Hypothalamus (tissue), 51 donors: ENCODE measurements at places on chromosomes 2 and 18.

GRCh38 chr2:113217455-113218282, 43.9 kb downstream of the PSD4 start:
- DNase-seq: no peak

DNA sequence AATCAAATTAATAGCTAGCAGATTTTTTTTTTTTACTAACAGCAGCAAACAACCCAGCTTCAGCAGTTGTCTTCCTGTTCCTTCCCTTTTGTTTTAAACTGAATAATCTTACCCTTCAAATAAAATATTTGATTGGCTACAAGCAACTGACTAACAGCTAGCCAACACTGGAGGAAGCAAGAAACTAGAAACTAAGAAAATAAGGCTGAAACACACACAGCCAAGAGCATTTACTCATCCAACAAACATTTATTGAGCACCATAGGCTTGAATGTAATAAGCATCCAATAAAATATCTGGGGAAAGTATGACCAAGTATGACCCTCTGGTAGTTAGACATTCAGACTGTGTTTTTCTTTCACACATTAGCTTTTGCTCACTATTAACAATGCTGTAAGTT, 189.2 kb downstream of the CD226 start:
- no peak for DNase-seq

GRCh38 chr2:236972491-236973342, 113.0 kb upstream of the COPS8 start:
- no peak for DNase-seq

- DNase-seq: no peak
Measured at GRCh38 chr2:72942293-72942692, 25.0 kb downstream of the EMX1 start.

DNA sequence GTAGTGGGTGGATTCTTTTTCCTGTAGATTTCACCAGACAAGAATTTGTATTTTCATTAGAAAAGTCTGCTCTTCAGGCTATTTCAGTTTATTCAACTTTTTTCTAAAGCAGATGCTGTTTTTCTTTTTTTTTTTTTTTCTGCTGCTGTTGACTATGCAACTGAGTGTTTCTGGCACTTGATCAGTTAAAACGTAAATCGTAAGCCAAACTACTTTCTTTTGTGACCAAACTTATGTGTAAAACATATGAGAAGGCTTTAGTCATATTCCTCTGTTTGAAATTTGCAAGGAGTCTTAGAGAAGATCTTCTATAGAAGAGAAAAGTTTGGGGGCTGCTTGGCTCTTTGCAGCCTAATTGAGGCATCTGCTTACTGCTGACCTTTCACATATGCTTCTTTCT, 170.1 kb downstream of the PARD3B start:
- no peak for DNase-seq

DNA sequence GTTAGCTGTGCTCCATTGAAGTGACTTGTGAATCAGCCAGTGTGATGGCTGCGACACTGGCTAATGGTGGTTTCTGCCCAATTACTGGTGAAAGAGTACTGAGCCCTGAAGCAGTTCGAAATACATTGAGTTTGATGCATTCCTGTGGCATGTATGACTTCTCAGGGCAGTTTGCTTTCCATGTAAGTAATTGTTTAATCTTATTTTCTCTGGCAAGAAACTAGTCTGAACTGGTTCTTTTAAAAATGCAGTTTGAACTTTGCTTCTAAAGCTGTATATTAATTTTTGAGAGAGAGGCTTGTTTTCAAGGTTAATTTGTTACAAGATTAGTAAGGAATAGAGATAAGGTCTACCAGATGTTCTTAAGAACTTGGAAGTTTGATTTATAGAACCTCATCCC, 46.7 kb downstream of the GLS start:
- no peak for DNase-seq

GRCh38 chr18:55320424-55321264, 267.3 kb downstream of the TCF4 start:
- DNase-seq: no peak

DNA sequence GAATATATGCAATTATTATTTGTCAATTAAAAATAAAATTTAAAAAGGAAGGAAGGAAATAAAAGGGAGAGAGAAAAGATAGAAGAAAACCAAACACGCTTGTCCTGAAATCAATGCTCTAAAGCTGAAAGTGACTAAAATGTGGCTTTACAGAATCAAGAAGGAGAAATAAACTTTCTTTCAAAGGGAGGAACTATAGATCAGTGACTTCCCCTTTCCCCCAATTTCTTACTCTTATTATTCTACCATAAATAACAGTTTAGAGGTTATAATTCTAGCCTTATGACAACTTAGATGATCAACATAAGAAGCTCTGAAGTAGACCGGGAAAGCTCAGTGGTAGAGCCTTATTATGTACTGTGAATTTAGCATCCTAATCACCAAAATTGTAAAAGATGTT, 122.5 kb downstream of the ARHGAP15 start:
- DNase-seq: no peak

DNA sequence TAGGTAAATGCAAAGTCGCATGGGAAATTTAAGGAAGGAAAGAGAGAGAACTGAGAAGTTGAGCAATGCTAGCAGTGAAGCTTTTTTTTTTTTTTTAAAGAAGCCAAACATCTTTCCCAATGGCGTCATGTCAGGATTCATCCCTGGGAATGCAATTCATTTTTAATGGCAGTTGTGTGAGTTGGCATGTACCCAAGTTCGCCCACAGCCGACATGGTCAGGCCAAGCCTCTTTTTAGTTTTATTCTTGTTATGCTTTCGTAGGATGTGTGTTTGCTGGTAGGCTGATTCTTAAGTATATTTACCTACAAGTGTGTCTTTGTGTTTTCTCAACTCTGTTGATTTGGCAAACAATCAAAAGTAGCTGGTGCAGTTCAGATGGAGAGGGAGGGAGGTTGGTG, 127.6 kb upstream of the ITGA6 start:
- DNase-seq: no peak

DNA sequence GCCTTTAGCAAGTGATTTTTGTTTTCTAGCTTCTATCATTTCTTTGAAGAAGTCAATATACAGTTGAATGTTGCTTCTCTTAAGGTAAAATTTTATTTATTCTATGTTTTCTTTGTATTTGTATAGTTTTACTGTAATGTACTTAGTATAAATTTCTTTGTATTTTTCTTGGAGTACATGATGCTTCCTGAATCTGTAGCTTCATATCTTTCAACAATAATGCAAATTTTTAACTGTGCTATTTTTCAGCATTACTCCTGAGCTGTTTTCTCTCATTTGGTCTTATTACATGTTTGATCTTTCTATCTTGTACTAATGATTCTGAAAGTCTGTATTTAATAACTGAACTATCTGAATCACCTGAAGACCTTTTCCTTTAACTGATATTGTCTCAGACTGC, 253.9 kb upstream of the NXPH2 start:
- no peak for DNase-seq

DNA sequence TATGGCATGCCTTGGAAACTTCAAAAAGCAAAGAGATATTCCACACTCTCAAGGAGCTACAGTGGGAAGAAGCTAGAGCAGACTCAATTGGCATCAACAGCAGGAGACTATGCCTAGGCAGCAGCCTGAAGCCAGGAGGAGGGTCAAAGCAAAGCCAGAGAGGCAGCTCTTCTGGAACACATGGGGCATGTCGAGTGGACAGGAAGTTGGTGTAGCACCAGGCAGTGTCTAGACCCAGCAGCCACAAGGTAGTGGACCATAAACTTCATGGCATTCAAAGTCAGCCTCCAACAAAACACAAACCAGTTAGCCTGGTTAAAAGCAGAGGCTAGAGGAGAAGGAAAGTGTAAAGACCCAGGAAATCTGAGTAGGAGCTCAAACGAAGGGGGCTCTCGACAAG, 311.2 kb upstream of the PKDCC start:
- no peak for DNase-seq

DNA sequence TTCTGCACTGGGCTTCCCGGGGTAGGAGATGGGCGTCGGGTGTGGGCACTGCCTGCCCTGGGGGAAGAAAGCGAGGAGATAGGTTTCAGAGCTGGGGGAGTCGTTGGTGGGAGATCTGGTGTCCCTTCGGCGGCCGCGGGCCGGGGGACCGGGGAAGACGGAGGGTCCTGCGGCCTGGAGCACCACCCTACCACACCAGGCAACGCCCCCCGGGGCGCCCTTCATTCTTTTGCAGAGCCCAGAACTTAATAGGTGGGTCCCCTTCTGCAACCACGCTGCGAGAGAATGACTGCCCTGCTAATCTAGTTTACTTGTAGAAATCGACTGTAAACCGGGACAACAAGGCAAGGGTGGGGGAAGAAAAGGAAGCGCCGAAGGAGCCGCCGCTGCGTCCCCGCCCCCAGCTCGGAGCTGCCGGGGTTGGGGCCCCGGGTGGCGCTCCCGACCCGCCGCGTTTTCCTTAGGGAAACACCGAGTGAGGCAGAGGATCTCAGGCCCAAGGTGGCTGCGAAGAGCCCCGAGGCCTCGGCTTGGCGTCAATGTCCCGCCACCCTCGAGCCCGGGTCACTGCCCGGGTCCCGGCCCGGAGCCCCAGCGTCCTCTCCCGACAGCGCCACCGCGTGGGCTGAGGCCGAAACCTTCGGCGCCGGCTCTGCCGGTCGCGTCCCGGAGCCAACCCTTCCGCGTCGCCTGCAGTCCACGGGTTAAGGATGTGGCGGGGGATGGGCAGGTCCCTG, 5.4 kb upstream of the SATB2 start:
- DNase-seq: peak; percentile 39

DNA sequence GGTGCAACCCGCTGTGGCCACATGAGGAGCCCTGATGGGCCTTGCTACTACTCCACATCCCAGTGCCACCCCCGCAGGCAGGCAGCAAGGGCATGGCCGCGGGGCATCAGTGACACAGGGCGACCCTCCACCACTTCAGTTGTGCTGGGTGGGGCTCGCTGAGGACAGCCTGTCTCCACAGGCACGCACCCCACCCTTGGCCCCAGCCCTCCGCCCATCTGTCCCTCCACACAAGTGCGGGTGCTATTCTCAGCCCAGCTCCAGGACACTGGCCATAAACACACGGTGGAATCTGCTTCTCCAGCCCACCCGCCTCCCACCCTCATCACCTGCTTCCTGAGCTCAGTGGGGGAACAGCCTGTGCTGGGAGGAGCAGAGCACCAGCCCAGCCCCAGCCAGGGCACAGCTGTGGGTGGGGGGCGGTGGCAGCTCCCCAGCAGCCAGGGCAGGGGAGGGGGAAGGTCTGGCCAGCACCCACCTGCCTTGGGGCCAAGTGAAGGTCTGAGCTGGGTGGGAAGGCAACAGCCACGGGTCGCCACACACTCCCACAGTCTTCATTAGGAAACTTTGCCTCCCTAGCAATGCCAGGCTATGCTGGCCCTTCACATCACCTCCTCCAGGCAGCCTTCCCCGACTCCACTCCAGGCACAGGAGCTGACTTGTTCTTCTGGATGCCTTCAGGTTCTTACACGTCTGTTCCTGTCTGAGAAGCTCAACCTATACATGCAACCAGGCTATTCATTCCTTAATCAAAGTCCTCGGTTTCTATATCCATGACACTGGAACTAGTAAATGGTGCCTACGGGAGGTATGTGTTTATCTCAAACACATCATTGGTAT, 16.5 kb downstream of the BIN1 start:
- no peak for DNase-seq

- DNase-seq: peak; percentile 47
Measured at GRCh38 chr2:26847655-26848335, at the start of gene DPYSL5. DPYSL5 (plus strand) TSS chr2:26848132; CDS start chr2:26898500, 50,368 bp downstream.

- no peak for DNase-seq
Measured at GRCh38 chr2:40043641-40044040, 264.6 kb upstream of the THUMPD2 start.

DNA sequence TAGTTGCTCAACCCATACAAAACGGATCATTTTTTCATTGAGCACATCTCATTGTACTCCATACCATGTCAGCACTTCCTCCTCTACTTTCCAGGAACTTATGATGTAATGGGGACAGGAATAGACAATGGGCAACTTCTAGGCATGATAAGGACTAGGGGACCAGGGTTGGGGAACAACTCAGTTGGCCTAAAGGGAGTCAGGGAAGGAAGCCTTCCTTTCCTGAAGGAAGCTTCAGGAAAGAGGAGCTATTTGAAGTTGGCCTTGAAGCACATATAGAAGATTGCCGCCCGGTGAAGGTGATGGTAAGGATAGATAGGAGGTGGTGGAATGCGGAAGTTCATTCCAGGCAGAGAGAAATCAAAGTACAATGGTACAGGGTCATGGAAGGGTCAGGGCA, 283.9 kb downstream of the SLC8A1 start:
- DNase-seq: no peak

DNA sequence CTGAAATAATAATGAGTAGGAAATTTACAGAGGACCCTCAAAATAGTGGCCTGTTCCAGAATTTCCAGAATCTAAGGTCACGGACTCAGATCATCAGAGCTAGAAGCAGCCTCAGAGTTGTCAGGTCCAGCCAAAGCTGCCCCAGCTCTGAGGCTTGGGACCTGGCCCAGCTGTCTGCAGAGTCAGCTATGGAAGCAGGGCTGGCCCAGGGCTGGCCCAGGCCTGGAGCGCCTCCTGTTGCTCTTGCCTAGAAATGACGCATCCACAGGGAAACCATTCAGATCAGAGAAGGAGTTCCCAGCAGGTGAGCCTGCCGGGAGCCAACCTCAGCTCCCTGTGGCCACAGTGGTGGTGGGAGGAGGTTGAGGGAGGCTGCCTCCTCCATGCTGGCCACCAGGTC, 106.7 kb upstream of the ARL4C start:
- no peak for DNase-seq

DNA sequence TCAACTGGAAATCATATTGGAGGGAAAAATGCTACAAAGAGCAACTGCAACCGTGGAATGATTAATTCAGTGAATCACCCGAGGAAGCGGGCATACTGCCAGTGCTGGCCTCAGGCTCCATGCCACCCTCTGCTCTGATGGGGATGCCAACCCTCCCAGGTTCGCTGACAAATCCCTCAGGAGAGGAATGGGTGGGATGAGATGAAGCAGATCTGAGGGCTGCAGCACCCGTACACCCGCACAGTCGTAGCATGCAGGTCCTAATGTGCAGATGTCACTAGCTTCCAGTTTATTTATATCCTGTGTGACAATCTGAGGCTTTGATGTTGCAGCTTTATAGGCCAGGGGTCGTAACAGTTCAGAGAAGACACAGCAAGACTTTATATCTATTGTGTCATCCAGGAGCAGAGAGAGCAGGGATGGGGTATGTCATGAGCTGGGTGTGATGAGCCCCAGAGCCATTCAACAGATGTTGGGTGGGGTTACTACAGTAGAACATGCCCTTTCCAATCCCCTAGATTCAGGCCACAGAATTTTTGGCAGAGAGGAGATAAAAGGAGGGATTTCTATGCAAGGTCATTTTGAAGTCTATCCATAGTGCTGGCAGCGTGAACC, 44.6 kb downstream of the DPP4 start:
- no peak for DNase-seq

- no peak for DNase-seq
Measured at GRCh38 chr18:8399138-8399537, 210.1 kb upstream of the RAB12 start.

DNA sequence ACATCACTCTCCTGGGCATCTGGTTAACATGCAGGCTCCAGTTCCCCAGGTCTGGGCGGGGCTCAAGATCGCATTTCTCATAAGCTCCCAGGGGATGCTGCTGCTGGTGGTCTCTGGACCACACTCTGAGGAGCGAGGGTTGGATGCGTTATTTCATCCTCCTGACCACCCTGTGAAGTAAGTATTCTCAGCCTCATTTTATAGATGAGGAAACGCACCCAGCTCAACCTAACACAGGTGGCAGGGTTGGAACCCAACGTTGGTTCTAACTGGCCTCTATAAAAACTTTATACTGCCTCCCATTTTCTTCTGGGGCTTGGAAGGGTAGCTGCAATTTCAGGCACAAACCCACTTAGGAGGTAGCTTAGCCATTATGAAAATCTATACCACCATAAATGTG, 120.5 kb downstream of the FAM210A start:
- no peak for DNase-seq

GRCh38 chr2:27831279-27832050, 58.7 kb downstream of the RBKS start:
- DNase-seq: no peak
